NCI-H1105 (cell line): ENCODE measurements at places on chromosomes 11 and 22.

- DNase-seq = no peak
Measured at GRCh38 chr11:925158-925495, 543 bp upstream of the AP2A2 start.

- no peak for DNase-seq
Measured at GRCh38 chr11:93073508-93074280, 104.2 kb downstream of the MTNR1B start.

- DNase-seq = no peak
Measured at GRCh38 chr22:37276776-37277175, 5.5 kb upstream of the CYTH4 start.

GRCh38 chr22:48944433-48944750 is 883.3 kb downstream of the BRD1 start:
- no peak for DNase-seq

GRCh38 chr11:98099371-98099770 is 921.4 kb upstream of the CNTN5 start:
- no peak for DNase-seq

DNA sequence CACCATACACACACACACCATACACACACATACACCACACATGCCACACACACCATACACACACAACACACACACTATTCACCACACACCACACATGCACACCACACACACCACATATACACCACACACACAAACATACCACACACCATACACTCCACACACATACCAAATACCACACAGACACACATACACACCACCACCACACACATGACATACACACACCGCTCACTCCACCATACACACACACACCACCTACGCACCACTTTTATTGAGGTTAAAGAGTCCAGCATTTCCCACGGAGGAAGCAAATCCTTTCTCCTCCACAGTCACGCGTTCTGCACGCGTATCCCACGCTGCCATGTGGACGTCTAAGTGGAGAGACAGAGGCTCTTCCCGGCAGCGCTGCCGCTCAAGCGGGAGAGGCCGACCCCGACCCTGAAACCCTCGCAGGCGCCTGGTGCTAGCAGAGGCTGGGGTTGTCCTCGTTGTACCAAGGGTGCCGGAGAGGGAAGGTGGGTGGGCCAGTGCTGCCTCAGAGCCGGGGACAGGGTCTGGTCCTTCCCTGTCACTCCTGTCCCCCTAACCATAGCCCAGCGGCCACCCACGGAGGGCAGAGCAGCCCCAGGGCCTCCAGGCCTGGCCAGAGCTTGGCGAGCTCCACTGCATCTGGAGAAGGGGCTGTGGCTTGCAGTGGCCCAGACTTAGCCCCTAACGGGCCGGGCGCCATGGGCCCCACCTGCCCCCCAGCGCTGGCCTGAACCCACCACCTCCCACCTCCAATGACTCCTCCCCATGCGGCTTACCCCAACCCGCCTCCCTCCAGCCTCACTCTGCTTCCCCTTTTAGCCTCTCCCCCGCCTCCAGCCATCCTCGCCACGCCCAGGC is 1495.0 kb downstream of the BRD1 start:
- DNase-seq = no peak

- DNase-seq = peak; percentile 81
Measured at GRCh38 chr22:47322854-47323253, 560.4 kb downstream of the TBC1D22A start.

DNA sequence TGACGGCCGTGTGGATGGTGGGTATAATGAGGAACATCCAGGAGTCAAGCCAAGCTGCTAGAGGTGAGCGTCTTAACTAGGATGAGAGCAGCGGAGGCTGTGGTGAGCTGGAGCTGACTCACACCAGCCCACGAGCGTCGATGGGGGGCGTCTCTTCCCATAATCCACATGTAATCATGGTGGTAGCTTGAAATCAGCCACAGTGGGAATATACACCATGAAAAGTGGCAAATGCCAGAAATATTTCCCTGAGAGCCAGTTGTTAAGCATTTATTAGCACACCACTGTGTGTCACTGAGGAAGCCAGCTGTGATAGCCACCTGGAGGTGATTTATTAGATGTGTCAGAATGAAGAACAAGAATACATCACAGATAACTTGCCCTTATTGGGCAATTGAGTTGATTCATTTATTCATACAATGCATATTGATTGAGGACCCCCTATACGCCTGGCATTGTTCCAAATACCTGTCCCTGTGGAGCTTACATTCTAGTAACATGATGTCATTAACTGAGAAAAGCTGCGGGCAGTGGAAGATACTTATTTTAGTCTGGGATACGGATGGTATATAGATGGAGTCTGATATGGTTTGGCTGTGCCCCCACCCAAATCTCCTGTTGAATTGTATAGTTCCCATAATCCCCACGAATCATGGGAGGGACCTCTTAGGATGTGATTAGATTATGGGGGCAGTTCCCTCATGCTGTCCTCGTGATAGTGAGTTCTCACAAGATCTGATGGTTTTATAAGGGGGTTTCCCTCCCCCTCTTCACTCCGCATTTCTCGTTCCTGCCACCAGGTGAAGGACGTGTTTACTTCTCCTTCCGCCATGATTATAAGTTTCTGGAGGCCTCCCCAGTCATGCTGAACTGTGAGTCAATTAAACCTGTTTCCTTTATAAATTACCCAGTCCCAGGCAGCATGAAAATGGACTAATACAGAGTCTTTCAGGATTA is 473.4 kb downstream of the METTL15 start:
- DNase-seq = no peak

DNA sequence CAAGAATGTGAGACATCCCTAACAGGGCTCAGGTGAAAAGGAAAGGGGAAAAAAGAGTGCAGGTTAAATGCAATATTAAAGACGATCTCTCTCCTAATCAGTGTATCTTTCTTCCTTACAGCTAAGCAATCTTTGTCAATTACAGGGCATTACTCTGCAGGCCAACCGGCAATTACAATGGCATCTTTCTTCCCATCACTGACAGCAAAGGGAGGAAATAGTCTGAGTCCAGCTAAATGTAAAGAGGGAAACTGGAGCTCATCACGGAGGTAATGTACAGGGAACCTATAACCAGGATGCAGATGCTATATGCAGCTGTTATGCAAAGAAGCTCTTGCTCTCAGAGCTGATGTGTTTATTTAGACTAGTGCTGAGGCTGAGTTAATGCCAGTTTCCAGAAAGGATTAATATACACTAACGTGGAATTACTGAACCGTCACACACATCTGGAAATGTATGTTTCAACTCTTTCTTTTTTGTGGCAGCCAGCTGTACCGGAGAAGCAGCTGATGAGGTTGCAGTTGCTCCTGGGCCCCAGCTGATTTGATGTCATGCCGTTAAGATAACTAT is 121.6 kb downstream of the KIRREL3 start:
- DNase-seq = no peak

DNA sequence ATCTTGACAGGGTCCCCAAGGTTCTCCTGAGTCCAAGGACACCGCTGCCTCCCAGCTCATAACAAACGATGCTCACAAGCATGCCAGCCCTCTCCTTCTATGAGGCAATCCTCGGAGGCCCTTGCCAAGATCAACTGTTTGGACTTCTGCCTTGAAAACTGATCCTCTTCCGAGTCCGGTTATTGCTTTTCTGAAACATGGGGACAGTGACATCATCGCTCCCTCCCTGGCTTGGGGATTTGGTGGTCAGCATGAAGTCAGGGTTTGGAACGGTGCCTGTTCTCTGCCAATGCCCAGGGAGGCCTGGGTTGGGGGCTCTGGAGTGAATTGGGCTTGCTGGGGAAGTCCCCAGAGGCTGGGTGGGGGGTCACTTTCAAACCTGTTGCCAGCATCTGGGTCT is 149.3 kb downstream of the FBXO7 start:
- no peak for DNase-seq

GRCh38 chr22:23513705-23514104 is 66.4 kb downstream of the IGLL1 start:
- DNase-seq = no peak

DNA sequence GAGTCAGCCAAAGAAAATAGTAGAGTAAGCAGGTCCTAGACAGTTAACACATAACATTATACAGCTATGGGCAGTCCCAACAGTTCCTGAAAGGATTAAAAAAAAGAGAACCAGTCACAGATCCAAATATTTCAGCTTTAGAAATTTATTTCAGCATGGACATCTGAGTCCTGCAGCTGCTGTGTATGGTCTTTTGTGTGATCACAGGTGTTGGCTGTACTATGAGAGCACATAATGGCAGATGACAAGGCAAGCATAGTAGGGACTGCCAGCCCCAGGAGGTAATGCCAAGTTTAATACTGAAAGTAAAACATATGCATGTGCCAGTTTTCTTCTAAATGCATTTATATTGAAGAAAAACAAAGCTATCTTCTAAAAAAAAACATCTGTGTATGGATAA is 158.1 kb downstream of the GRIA4 start:
- no peak for DNase-seq

DNA sequence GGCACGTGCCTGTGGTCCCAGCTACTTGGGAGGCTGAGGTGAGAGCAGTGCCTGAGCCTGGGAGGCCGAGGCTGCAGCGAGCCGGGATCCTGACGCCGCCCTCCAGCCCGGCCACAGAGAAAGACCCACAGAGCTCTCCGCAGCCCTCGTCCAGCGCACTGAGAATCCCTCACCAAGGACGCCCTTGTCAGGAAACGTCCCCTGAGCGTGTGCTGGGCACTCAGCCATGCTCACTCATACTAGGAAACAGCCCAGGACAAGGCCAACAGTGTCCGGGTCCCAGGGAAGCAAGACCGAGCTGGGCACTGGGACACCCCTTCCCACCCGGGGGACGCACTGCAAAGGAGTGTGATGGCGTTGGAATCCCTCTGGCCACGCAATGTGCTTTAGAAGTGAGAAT is 14.5 kb downstream of the DEAF1 start:
- no peak for DNase-seq

DNA sequence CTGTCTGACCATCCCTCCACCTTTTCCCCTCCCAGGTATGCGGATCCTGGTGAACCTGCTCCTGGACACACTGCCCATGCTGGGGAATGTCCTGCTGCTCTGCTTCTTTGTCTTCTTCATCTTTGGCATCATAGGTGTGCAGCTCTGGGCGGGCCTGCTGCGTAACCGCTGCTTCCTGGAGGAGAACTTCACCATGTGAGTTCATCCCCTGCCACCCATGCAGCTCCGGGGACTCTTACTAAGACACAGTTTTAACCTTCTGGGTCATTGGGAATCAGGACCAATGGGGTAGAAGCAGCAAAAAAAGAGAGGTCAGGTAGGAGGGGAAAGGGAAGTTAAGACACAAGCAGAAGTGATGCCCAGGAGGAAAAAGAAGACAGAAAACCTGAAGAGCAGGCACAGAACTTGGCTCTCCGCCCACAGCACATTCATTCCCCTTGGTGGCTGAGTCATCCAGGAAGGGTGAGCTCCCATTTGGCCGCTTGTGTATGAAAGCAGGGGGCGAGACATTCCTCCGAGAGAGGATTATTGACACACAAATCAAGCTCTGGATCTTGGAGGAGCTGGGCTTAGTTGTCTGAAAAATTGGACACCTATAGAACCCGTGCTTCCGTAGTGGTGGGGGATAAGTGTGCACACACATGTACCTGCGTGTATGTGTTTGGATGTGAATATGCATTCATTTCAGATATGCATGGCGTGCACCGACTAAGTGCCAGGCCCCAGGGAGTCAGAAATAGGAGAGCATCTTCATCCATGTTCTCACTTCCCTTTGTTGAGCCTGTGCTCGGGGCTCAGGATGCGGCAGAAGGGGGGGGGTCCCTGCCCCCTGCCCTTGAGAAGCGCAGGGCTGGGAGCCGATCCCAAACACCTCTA is 64.2 kb downstream of the CACNA1I start:
- DNase-seq = no peak

- no peak for DNase-seq
Measured at GRCh38 chr22:39244136-39244495, 666 bp downstream of the PDGFB start.

DNA sequence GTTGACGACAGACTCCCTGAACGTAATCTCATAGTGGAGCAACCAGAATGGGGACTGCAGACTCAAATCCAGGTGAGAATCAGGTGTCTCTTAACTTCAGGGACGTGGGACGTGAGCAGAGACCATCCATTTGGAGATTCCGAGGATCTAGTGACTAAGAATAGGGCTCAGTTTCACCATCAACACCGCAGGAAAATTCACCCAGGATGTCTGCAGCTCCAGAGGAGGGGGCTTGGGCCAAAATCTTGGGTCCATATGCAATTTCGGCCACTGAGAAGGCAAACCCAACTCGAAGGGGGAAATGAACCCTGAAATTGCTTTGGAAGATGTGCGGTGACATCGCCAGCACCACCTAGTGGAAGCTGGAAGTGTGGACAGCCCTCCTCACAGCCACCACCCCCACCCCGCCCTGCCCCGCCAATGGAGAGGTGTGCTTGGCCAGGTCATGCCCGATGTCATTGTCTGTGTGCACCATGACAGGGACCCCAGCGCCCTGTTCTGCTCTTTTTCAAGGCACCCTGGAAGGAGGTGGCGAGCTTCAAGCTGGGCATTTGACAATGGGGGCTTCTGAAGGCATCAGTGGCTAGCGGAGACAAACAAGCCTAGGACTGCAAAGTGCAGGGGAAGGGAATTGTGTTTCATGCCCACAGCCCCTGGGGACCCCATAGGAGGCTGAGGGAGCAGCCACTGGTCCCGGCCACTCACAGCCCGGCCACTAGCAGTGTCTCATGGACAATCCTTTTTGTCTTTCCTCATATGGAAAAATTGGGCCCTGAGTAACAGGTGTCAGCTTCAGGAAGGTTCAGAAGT is 24.8 kb downstream of the APOL1 start:
- peak; percentile 37 for DNase-seq

- no peak for DNase-seq
Measured at GRCh38 chr22:41603873-41604332, 14.3 kb upstream of the PMM1 start.

DNA sequence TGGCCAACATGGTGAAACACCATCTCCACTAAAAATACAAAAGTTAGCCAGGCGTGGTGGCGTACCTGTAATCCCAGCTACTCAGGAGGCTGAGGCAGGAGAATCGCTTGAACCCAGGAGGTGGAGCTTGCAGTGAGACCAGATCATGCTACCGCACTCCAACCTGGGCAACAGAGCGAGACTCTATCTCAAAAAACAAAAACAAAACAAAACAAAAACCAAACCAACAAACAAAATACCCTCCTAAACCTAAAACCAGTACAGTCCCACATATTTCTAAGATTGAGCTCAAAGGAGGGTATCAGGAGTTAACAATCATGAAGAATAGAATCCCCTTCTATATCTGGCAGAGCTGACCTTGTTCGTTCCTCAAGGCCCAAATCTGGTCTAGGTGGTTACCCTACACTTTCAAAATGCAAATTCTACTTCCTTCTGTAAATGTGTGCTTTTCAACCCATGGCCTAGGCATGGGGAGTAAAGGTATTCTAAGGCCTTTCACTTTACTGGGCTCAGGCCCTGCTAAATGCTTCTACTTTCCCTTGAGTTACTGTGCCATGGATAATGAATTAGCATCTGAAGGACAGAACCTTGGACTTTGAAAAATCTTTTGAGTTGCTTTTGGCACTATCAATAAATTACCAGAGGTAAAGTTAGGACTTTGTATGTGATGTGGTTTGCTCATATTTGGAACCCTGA is 10.4 kb upstream of the PPP2R1B start:
- no peak for DNase-seq

GRCh38 chr11:108235633-108236032 is 12.8 kb downstream of the ATM start:
- no peak for DNase-seq

- no peak for DNase-seq
Measured at GRCh38 chr11:114066046-114066648, 6.6 kb downstream of the ZBTB16 start.
